ENCODE measurements at places on chromosomes 12 and 14. TPM values are rescaled to one million over a fixed set of nuclear protein-coding genes. Genes with fewer than 3 reads are reported as not detected.

Gene RASSF9
- not detected for total RNA-seq

Gene NOVA1
- total RNA-seq = not detected

Gene TESPA1
- not detected for total RNA-seq

Gene RHEBL1
- total RNA-seq = 0.34 TPM

Gene ACOT6
- not detected for total RNA-seq

Gene DBX2
- total RNA-seq = not detected

Gene OVCH1
- total RNA-seq = not detected

Gene POLR3B
- 14.3 TPM for total RNA-seq

Gene CDKN1B
- total RNA-seq = 42.8 TPM

Gene TSPAN31
- total RNA-seq = 571 TPM

Gene PPP1R36
- not detected for total RNA-seq

Gene KRT80
- 1.5 TPM for total RNA-seq

Gene CDH24
- 4.8 TPM for total RNA-seq

GRCh38 chr14:91220581-91221000 lies 23.9 kb downstream of the GPR68 start:
- no peak for DNase-seq

GRCh38 chr12:94792693-94793092 lies 142.3 kb upstream of the TMCC3 start:
- DNase-seq = no peak

DNA sequence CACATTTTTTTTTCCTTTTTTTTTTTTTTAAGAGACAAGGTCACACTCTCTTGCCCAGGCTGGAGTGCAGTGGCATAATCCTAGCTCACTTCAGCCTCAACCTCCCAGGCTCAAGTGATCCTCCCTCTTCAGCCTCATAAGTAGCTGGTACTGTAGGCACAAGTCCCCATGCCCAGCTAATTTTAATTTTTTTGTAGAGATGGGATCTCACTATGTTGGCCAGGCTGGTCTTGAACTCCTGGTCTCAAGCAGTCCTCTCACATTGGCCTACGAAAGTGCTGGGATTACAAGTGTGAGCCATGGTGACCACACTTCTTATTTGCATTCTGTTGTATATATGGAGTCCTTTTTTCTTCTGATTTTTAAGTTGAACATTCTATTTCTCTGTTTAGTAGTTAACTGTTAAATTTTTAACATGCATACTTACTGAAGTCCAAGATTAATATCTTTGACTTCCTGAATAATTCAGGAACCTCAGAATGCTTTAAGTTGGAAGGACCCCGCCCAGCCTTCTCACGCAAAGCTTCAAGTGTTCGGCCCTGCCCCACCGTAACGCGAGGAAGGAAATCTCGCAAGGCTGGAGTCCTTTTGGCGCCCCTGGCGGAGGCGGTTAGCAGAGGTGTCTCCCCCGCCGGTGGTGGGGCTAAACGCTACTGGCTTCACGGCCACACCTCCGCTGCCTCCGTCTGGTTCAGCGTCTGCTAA lies 21.6 kb downstream of the SPATS2 start:
- no peak for DNase-seq

GRCh38 chr12:99824900-99825542 lies 159.7 kb downstream of the ANKS1B start:
- no peak for DNase-seq

- DNase-seq = peak; percentile 50
Measured at GRCh38 chr14:96797582-96798349, 584 bp downstream of the VRK1 start.

- no peak for DNase-seq
Measured at GRCh38 chr12:58369576-58369975, 428.2 kb downstream of the ATP23 start.

GRCh38 chr12:32811686-32812392 lies 56.1 kb upstream of the YARS2 start:
- peak; percentile 51 for DNase-seq

DNA sequence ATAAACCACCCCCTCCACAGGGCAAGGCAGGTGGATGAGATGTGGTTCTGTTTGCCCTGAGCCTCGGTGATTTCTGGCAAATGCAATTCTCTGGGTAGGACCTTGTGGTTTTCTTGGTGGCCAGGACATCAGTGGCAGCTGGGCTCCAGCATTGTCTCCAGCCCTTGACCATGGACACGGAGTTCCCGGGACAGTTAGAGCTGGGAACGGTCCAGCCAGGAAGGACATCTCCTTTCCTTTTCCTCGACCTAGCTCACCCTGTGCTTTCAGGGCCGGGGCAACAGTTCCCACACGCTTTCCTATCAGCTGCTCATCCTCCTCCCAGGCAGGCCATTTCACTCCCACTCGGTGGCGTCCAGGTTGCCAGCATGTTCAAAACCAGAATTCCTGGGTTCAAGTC lies 9.2 kb downstream of the SERPINA4 start:
- no peak for DNase-seq

DNA sequence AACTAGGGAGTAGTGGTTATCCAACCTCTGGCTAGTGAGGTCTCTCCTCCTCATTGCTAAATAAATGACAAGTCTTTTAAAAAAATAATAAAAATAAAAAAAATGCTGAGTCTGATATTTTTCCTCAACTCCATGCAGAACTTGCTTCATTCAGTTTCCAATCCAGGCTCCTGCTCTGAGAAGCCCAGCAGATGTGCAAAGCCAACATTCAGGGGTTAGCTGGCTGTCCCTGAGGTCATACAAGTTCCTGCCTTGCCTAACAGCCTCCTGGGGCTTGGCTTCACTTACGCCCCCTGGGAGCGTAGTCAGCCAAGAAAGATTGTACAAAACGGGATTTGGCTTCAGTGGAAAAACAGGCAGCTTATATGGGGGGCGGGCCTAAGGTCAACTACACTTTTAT lies 23.3 kb downstream of the RTRAF start:
- no peak for DNase-seq

GRCh38 chr14:51260225-51260624 lies 20.2 kb downstream of the TMX1 start:
- DNase-seq = no peak

- DNase-seq = no peak
Measured at GRCh38 chr12:115542656-115543055, 734.8 kb downstream of the MED13L start.

DNA sequence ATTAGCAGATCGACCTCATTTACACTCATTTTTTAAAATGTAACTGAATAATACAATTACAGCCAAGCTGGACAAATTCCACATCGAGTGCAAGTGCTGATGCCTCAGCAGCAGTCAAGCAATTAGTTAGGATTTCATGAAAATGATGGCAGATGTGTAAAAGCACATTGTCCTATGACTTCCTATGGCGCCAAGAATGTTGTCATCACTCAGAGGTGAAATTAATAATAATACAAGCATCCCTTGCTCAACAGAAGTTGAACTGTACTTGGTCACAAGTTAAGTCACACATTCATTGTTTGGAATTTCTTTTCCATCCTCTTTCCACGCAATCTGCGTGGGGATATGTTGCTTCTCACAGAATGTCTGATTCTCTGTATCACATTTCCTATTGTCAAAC lies 117.3 kb downstream of the GTF2A1 start:
- DNase-seq = no peak

- DNase-seq = peak; percentile 100
Measured at GRCh38 chr12:57771873-57772428, at the start of gene METTL1. Gene METTL1 (minus strand): TSS chr12:57772105. CDS start chr12:57772083, 22 bp downstream.

- no peak for DNase-seq
Measured at GRCh38 chr12:59444932-59445331, 150.9 kb upstream of the SLC16A7 start.

DNA sequence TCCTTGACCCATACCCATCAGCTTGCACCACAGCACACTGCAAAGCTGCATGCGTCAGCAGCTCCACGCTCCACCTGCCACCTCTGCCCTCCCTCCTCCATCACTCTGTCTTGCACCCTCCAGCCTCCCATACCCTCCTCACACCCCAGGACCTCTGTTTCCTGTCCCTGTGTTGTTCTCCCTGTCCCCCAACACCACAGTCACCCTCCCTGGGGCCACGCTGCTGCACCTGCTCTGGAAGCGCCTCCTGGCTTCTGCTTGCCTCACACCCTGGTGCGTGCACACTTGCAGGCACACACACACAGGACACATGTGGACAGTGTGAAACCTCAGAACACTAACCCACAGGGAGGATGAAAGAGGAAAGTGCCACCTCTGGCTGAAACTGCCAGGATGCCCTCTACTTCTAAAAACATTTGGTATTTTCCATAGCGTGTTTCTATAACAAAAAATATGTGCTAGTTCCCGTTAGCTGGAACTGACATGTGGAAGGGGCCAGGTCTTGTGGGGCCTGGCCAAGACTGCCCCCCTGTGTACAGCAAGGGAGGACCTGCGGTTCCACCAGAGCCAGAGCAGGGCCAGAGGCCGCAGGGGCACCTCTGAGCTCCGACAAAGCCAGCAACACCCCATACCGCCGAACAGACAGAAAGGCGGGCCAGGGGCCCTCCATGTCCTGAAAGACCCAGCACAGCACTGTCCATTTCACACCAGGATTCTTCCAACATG lies 10.0 kb downstream of the BRF1 start:
- no peak for DNase-seq

- DNase-seq = peak; percentile 90
Measured at GRCh38 chr14:98622208-98623051, 649.6 kb downstream of the BCL11B start.

DNA sequence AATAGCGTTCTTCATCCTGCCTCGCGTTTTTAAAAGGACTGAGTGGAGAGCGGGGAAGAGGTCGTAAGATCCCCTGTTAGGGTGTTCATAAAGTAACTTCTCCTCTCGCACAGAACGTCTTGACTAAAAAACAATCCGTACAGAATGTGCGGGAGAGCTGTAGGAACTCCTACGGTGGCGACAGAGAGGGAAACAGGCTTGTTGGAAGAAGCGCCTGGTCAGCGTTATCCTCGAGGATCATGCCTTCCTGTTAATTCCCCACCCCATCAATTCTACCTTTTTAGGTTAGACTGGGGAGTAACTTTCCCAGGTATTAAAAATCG lies 399 bp upstream of the WASHC4 start:
- DNase-seq = no peak

DNA sequence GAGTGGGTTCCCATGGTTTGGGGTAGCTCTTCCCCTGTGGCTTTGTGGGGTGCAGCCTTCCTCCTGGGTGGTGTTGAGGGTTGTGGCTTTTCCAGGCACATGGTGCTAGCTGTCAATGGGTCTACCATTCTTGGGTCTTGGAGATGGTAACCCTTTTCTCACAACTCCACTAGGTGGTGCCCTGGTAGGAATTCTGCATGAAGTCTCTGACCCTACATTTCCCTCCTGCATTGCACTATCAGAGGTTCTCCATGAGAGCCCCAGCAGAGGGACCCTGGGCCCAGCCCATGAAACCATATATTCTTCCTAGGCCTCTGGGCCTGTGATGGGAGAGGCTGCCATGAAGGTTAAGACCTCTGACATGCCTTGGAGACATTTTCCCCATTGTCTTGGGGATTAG lies 1093.3 kb downstream of the SLC16A7 start:
- DNase-seq = no peak

- DNase-seq = no peak
Measured at GRCh38 chr12:15274561-15274967, 47.7 kb upstream of the PTPRO start.

GRCh38 chr12:44875417-44875953 lies 630 bp downstream of the NELL2 start:
- DNase-seq = no peak

GRCh38 chr12:124745891-124746570 lies 117.6 kb downstream of the SCARB1 start:
- peak; percentile 95 for DNase-seq

- no peak for DNase-seq
Measured at GRCh38 chr14:89013098-89013504, 188.7 kb downstream of the TTC8 start.

- peak; percentile 14 for DNase-seq
Measured at GRCh38 chr14:52349731-52350130, 35.6 kb downstream of the PTGER2 start.

GRCh38 chr12:96876966-96877365 lies 30.1 kb upstream of the NEDD1 start:
- DNase-seq = no peak

DNA sequence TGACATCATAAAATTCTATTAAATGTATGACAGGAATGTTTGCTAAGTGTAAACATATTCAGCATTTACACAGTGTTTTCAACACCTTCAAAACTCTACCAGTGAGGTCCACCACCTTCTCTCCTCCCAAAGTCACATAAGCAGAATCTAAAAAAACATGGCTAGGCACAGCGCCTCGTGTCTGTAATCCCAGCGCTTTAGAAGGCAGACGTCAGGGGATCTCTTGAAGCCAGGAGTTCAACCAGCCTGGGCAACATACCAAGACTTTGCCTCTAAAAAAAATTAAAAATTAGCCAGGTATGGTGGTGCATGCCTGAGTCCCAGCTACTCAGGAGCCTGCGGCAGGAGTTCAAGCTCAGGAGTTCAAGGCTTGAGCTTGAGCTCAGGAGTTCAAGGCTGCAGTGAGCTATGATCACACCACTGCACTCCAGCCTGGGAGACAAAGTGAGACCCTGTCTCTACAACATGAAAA lies 30.0 kb downstream of the NUMB start:
- no peak for DNase-seq

DNA sequence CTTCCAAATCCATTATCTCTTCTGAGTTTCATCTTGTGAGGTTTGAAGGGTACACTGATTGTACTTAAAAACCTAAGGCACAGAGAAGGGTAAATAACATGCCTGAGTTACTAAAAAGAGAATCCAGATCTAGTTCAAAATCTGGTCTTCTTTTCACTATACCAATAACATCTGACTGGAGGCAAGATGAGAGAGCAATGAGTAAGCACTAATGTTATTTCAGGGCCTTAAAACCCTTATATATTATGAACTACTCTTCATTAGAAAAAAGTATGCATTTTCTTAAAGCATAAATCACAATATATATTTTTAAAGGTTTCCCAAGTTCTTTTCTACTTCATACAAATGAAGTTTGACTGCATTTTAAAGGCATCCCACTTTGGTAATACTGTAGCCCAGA lies 60.2 kb downstream of the GXYLT1 start:
- DNase-seq = no peak

GRCh38 chr12:50380761-50381325 lies 15.6 kb downstream of the FAM186A start:
- no peak for DNase-seq

DNA sequence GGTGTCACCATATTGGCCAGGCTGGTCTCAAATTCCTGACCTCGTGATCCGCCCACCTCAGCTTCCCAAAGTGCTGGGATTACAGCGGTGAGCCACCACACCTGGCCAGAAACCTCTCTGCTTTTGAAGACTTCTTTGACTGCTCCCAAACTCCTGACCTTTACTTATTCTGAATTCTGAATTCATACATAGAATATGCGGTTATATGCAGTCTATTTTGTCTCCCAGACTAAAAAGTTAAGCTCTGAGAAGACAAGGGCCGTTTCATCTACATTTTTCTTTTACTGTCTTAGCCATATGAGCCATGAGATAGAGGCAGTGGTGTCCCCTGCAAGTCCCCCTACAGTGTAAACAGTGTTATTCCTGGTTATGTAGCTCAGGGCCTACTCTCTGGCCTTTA lies 179.3 kb downstream of the NTF3 start:
- no peak for DNase-seq

GRCh38 chr12:88934163-88934747 lies 354.0 kb upstream of the KITLG start:
- DNase-seq = no peak

Measured in SJSA1 (cell line).